Fibroblast of skin of right quadriceps (primary cell): ENCODE measurements at places on chromosomes 5 and 9.

GRCh38 chr5:59393585-59394420, 499.7 kb downstream of the PDE4D start:
- no peak for DNase-seq

DNA sequence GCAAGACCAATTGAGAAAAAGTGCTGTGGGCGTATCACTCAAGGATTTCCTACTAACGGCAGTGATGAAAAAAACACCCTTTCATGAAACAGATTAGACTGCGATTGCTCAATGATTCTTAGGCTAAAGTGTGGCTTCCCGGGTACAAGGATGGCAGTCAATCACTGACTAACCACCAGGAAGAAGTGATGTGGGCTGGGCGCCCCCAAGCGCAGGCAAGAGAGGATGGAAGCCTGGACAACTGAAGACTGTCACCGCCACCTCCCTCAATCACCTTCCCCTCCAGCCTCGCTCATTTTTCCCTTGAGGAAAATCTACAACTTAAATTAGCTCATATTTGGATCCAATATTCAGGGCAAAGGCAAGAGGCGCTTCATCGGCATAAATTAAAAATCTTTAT, 707.2 kb downstream of the MTRR start:
- no peak for DNase-seq

DNA sequence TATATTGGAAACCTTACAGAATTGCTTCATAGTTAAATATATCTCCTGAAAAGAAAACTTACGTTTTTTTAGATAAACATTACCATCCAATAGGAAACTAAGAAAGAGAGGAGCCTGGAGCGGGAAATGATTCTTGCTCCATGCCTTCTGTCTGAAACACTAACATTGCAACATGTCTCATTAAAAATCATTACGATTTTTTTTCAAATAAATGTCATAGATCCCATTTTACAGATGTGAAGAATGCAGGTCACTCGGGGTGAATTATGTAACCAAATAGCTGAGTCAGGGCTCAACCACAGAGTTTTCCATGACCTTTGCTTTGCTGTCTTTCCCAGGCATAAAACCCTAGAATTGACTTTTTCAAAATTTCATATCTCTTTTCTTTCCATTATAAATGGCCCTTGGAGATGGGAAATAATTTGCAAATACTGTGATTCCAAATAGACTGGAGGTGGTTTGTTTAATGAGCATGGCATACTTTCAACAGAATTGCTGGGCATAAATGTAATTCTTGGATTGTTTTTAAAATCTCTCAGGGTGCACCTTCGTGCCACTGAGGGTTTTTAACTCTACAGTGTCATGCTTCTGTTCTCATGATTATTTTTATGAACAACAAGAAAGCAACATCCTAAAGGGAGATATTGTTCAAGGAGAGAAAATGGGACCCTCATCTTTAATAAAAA, 302.8 kb downstream of the EBF1 start:
- DNase-seq = no peak

DNA sequence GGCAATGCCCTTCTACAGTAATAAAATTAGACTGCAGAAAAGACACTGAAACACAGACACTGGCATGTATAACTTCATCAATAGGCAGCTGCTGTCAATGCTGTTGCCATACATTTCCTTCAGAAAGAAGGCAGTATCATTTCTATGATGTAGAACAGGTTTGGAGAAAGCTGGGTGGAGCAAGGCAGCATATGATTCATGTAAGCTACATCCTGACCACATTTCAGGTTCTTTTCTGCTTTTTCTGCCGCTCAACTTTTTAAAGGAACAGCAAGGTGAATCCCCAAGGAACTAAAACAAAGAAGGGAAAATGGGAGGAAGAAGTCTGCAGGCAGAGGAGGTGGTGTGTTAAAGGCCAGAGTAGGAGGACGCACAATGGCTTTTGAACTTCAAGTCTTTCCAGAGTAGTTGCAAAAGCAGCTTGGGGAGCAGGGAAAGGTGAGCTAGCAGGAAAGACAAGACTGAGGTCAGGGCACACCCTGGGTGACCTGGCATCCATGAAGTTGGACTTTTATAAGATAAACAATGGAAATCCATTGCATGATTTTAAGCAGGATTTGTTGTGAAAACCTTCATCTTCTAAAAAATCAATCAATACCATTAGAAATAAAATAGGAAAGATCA, 142.1 kb downstream of the MED10 start:
- DNase-seq = no peak

- no peak for DNase-seq
Observed at GRCh38 chr9:137193771-137194170, 5.3 kb downstream of the SSNA1 start.

DNA sequence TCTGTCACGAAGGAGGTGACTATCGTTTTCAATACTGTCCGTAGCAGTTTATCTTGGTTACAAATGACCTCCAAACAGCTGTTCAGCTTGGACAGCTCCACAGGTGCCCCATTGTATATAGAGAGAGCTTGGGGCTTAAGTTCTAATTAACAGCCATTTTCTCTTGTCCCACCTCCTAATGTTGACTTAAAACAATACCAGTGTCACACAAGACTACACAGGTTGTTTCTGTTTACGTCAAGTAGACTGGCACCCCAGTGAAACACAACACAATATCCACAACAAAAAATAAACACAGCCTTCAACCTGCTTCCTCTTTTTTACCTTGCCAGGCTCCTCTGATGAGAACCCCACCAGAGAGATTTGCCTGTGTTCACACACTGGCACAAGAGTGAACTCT, 39.8 kb upstream of the TLE1 start:
- DNase-seq = no peak

DNA sequence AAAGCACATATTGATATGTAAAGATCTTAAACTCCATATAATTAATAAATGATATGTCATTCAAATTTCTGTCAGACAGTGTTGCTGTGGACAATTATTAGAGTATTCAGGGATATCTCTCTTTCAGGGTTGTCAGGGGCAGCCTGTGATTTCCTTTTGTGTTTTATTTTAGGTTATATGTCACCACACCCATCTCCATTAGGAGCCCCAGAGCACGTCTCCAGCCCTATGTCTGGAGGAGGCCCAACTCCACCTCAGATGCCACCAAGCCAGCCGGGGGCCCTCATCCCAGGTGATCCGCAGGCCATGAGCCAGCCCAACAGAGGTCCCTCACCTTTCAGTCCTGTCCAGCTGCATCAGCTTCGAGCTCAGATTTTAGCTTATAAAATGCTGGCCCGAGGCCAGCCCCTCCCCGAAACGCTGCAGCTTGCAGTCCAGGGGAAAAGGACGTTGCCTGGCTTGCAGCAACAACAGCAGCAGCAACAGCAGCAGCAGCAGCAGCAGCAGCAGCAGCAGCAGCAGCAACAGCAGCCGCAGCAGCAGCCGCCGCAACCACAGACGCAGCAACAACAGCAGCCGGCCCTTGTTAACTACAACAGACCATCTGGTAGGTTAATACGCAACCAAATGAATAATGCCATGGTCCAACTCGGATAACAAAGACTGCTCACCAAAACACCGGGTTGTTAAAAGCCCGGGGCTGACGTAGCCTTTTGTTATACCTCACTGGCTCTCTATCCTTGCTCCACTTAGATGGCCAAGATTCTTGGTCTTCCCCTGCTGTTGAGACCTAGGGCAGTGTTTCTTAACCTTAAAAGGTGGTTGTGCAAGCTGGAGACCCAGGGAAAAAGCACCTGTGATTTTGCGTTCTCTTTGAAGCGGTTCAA, 24.4 kb downstream of the SMARCA2 start:
- DNase-seq = no peak

GRCh38 chr5:156687514-156687913, 162.6 kb upstream of the PPP1R2B start:
- DNase-seq = no peak

DNA sequence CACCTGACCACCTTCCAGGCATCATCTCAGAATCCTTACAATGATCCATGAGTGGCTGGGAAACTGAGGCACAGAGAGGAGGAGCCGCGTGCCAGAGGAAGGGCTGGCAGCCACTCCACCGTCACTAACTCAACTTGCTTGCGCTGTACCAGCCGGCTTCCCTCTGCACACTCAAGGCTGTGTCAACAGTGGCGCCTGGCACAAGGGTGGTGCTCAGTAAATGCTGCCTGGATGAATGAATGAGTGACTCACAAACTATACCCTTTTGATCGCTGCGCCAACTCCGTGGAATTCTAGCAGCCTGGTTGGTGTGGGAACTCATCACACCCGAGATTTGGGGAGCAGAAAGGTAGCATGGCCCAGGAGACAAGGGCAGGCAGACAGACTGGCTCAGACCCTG, 21.9 kb downstream of the PRRX2 start:
- DNase-seq = no peak

GRCh38 chr9:128098297-128099230, 29.0 kb downstream of the PTGES2 start:
- DNase-seq = peak; percentile 97

GRCh38 chr5:72009280-72009679, 98.0 kb upstream of the MAP1B start:
- DNase-seq = no peak

DNA sequence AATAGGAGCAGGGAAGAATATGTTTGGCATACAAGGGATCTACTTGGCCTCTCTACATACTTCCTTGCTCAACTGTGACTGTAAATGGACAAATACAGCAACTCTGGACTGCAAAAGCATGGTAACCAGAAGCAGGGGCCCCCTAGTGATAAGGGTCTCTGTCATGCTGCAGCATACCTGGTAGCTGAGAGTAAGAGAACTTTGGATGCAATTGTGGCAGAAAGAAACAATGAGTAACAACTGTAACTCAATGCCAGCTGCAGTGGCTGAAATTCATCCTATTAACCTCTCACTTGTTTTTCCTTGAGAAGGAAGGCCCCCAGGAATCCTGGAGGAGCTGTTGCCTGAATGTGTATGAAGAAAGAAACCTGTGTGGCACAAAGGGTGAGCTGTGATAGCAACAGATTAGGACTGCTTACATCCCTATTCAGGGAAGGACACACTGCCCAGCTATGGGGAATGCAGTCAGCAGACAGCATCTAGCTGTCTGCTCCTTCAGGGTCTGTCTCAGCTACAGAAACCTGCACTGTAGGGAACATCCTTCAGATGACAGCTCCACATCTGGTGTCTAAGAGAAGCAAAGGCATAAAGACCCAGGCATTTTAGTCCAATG, 468.1 kb upstream of the ACTBL2 start:
- DNase-seq = no peak

DNA sequence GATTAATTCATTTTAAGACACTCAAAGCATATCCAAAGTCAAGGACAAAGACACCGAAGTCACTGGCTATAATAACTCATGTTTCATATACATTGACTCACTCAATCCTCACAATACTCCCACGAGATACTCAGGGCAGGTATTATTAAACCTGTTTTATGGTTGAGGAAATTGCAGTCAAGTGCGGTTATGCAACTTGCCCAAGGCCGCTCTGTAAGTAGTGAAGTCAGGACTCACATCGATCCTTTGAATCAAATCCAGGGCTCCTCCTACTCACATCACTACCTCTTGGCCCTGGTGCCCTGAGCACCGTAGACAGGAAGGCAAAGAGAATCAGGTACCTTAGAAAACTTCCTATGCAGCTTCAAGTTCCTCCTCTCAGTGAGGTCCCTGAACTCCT, 87.8 kb upstream of the APC start:
- DNase-seq = no peak

- DNase-seq = no peak
Observed at GRCh38 chr5:59496524-59497134, 396.9 kb downstream of the PDE4D start.

DNA sequence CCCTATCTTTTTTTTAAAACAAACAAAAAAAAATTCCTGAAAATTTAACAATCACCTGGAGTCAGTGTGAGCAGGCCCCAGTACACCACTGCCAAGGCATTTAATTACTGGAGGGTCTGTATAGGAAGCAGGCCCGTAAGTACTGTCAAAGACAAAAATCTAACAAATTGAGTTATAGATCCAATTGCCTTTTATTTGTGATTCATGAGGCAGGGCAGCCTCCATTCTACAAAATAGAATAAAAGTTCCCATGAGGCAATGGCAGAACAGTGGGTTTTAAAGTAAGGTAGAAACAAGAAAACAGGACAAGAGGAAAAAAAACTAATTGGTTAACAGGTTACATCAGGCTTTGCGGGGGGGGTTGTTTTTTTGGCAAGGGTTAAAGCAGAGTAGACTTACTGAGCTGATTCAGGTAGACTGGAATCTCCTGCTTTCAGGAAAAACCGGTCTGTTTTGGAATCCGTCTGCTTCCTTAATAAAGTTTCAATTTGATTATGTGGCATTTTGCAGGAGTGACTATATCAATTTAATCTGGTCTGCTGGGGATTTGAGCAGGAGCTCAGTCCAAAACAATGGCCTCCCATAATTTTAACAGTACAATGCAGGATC, 48.9 kb downstream of the AUH start:
- peak; percentile 40 for DNase-seq

- no peak for DNase-seq
Observed at GRCh38 chr5:6236858-6237481, 141.4 kb downstream of the MED10 start.

DNA sequence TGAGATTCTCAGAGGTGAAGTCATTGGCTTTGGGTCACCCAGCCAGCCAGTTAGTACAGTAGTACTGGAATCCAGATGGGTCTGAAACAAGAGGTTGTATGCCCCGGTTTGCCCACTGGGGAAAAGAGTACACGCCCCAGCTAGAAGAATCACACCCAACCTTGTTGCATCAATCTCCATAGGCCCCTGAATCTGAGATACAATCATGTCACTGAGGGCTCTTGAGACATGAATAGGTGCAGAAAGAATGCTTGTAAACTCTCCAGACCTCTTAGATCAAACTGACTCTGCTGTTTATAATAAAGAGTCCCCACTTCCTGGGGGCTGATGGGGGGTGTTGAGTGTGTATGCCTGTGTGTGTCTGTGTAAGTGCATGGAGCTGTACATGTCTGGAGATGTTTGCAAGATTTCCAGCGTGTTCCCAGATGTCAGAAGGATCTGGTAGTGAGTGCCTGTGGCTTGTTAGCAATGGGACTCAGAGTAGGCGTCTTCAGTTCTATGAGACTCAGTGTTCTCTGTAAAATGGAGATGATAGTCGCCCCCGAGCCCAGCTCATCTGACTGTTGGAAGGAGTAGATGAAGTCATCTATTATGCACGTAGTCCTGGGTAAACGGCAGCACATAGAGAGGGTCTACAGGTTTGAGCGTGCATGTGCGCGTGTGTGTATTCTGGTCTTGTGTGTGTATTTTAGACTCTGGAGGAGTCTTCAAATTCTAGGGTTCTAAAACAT, 48.2 kb downstream of the COL27A1 start:
- DNase-seq = peak; percentile 49

GRCh38 chr5:54360089-54360488, 49.7 kb upstream of the ARL15 start:
- DNase-seq = peak; percentile 56

DNA sequence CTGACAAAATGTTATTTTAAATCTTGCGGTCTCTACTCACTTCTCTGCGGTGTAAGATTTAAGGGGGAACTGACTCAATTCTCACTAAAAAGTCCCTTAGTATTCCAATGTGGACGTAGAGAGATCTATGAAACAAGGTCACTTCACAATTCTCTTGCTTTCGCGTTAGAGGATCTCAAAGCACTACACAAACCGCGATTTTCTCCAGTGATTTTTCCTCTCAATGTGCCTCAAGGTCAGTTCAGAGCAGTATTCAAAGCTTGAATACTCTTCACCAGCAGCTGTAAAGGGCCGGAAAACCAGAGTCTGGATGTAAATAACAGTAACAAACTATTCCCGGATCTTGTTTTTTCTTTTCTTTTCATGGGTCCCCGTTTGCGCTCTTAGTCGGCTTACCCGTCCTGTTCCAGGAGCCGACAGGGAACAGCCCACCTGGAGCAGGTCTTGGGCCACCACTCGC, 128.2 kb downstream of the TMEM161B start:
- DNase-seq = no peak
